BJ (cell line): ENCODE measurements at places on chromosomes 4 and X. TPM values are rescaled to one million over a fixed set of nuclear protein-coding genes. Genes with fewer than 3 reads are reported as not detected.

GRCh38 chr4:87005369-87005689 is 70.5 kb downstream of the AFF1 start:
- no peak for DNase-seq

TCEAL2 gene
- polyA plus RNA-seq = not detected in 2 replicates

IL21 gene
- not detected in 2 replicates for polyA plus RNA-seq

ARMCX6 gene
- polyA plus RNA-seq = 64.4 and 92.0 TPM in 2 replicates

DNA sequence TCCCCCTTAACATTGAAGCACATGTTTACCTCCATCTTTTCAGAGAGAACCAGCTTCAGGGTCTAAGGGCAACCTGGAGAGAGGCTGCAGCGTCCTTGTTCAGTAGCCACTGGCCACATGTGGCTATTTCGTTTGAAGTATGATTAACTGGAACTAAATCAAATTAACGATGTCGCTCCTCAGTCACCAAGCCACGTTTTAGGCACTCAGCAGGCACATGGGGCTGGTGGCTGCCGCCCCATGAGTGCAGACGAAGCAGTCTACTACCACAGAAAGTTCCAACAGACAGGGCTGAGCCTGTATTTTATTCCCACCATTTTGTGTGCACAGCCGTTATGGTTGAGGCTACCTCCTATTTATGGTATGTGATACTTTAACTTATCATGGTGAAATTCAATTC is 99.4 kb downstream of the WFS1 start:
- no peak for DNase-seq

DNA sequence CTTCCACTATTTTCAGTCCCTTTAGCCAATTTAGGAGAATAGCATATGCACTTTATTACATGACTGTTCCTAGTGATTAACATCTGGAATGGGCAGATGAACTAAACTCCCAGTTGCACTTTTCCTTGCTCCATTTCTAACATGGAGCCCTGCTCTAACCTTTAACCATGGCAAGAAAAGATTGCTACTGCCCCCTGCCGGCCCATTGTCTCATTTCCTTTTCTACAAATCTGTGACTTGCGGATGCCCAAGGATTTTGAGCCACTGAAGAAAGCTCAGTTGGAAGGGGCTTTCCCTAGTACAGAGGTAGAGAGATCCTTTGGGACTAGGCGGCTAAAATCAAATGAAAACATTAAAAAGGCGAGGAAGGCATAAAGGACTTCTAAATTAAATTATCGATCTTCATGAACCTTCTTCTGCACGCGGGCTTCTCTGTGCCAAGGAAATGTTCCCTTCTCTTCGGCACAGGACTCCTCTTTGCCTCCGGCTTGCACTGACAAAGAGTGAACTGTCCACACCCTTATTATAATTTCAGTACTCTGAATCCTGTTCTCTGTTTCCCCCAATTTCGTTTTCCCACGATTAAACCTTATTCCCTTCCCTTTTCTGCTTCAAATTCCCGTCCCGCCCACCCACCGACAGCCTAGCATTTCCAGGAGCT is 577 bp upstream of the GLRA2 start:
- DNase-seq = peak; percentile 4

FGF13 gene
- not detected in 2 replicates for polyA plus RNA-seq

- DNase-seq = no peak
These were observed 561.1 kb upstream of the SMIM31 start for GRCh38 chr4:164192844-164193243.

DNA sequence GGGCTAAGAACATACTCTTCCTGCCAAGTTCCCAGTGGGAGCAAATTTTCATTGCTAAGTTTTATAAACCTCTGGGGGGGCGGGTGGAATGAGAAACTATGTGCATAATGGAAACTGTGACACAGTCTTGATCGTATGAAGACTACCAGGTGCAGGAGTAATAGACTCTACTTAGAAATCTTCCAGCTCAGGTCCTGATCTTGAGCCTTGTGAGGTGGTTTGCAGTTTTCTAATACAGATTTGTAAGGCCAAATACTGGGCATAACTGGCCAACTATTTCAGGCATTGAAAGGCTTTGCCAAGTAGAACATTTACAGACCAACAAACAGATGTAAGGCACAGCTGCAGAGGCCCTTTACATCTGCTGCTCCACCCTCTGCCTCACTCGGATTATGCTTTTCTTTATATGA is 89.7 kb upstream of the CBR4 start:
- DNase-seq = no peak

SLC2A9 gene
- 5.0 and 6.4 TPM in 2 replicates for polyA plus RNA-seq

DNA sequence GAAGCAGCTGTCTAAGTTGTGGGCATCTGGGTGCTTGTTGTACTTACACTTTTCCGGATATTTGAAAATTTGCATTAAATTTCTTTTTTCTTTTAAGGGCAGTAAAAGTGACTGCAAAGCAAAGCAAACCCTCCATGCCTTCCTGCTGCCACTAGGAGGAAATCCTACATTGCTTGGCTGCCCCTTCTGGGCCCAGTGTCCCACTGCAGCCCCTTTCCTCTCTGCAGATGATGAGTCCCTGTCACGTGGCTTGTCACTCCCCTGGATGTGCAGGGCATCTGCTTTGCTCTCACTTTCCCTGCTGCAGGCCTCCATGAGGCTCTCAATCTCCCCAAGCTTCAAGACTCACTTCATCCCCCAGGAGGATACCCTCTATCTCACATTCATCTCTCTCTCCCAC is 12.7 kb downstream of the TSR2 start:
- no peak for DNase-seq

DNA sequence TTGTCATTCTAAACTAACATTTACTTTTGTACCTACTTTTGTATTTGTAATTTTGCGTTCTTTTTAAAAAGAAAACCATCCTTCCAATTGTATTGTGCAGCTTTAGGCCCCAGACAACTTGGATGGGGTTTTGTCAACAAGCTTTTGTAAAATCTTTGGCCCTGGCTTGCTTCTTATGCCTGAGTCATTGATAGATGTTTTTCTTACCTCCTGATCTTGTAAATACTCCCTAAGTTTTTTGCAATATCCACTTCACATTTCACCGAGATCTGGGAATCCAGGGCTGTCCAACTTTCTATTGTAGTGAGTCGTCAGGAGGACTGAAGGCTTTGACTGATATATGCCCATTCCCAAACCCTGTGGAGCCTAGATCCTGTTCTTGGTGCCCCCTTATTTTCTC is 126.9 kb upstream of the GUCY1A1 start:
- DNase-seq = no peak

TCP11X2 gene
- polyA plus RNA-seq = not detected in 2 replicates
